Stimulated activated CD4-positive, alpha-beta T cell treated with anti-CD3 and anti-CD28 coated beads, Interleukin-1b, Interleukin-23, amount 100 ng/mL, for 4 hours (primary cell): ENCODE measurements at places on chromosomes 12 and 14.
A peak's percentile ranks its signal among the peaks of the same experiment; 100 is the strongest.

- DNase-seq, result no peak
Observed at GRCh38 chr12:14785568-14785967, 17.7 kb downstream of the WBP11 start.

GRCh38 chr12:30696103-30696408, 387 bp upstream of the IPO8 start:
- no peak for DNase-seq

GRCh38 chr14:89958966-89959365, 3.2 kb downstream of the TDP1 start:
- DNase-seq, result no peak

DNA sequence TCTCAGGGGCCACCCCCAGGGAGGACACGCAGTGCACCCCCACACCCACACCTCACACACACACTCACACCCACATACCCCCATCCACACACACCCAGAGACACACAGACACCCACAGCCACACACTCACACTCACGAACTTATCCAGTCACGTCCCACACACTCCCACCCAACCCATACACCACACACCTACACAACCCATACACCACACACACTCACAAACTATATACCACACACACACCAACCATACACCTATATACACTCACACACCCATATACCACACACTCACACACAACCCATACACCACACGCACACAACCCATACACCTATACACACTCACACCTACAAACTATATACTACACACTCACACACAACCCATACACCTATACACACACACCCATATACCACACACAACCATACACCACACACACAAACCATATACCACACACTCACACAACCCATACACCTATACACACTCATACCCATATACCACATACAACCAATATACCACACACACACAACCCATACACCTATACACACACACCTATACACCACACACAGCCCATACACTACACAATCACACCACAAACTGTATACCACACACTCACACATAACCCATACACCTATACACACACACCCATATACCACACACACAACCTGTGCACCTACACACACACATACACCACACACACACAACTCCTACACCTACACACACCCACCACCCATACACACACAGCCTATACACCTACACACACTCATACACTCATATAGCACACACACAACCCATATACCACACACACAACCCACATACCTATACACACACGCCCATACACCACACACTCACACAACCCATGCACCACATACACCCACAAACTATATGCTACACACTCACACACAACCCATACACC, 42.7 kb downstream of the TMEM121 start:
- DNase-seq, result no peak

DNA sequence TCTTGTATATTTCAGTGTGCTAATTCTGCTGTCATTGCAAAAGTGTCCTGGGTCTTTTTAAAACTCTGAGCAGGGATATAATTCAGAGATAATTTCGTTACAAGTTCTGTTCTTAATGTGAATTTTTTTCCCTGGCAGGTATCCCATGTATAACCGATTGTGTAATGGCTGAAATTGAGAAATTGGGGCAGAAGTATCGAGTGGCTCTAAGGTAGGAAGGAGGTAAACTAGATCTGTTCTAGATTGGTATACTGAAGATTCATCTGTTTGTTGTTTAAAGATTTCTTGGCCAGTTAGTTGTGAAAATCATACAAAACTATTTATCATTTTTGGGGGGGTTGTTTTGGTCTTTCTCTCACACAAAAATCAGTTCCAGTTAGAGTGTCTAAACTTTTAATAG, 10.2 kb downstream of the FCF1 start:
- DNase-seq, result no peak

GRCh38 chr12:111249018-111249370, 119.9 kb downstream of the PHETA1 start:
- DNase-seq, result no peak

GRCh38 chr14:61582815-61583214, 112.5 kb upstream of the HIF1A start:
- DNase-seq, result no peak

- no peak for DNase-seq
Observed at GRCh38 chr12:54840244-54840865, 14.0 kb upstream of the MUCL1 start.

GRCh38 chr12:4829161-4829792, 80.4 kb upstream of the KCNA1 start:
- no peak for DNase-seq

DNA sequence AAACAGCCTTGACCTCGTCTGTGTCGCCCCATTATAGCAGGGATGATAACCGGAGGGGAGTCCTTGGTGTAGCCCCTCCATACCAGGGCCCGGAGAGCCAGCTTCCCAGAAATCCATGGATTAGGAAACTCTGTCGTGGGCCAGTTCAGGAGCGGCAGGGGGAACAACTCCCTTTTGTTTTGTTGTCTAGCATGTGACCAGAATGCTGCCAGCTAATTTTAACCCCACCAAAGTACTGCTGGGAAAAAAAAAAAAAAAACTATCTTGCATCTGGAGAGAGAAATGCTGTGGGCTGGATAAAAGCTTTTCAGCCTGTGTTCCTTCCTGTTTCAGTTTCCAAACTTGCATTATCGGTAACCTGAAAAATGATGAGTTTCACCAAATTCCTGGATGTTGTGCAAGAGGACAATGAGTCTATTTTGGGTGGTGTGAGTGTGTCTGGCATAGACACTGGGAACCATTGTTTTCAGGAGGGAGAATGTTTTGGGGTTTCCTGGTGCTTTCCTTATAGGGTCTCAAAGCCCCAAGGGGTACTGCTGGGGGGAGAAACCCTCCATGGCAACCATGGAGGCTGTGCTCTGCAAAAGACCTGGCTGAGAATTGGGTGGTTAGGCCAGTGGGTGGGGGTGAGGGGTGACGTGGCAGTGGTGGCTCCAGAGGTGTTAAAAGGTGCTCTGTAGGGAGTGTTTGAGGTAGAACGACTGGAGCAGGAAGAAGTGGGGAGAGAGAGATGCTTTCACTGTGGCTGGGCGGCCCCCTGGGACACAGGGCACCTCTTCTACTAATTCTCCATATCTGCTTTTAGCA, 14.9 kb upstream of the IRF2BPL start:
- DNase-seq, result no peak

DNA sequence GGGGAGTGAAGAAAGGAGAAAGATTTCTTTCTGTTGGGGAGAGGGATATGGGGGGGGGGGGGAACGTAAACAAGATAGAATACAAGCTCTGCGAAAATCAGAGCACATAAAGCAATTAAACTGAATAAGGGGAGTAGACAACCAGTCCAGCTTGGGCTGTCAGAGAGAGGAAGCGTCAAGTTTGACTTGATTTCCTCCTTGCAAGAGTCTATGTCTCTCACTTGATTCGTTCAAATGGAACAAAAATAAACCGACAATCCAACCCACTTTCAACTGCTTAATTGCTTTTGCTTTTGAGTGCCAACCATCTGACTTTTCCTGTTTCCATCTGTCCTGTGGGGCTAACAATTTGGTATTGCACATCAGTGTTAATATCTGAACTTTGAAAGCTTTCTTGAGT, 942 bp downstream of the SYT1 start:
- no peak for DNase-seq

DNA sequence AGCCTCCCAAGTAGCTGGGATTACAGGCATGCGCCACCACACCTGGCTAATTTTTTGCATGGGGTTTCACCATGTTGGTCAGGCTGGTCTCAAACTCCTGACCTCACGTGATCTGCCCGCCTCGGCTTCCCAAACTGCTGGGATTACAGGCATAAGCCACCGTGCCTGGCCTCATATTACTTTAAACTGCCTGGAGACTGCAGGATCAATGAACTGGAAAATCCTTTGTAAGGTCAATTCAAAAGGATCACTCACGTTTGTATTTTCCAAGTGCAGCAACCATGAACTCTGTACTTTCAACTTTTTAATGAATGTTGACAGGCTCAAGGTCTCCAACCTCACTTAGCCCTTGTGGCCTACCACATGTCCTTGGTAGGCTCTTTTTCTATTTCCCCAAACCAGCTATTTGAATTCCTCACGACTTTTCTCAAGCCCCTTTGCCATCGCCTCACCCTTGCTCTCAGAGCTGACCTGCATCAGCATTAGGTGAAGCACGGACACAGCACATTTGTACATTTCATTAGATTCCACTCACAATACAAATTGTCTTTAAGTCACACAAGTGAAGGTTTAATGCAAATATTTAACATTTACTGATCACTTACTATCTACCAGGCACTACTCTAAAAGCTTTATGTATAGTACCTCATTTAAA, 42.2 kb upstream of the GCH1 start:
- DNase-seq, result no peak

GRCh38 chr12:127562816-127563215, 704.2 kb upstream of the TMEM132C start:
- no peak for DNase-seq

- no peak for DNase-seq
Observed at GRCh38 chr12:86658303-86658702, 402.1 kb upstream of the MGAT4C start.

DNA sequence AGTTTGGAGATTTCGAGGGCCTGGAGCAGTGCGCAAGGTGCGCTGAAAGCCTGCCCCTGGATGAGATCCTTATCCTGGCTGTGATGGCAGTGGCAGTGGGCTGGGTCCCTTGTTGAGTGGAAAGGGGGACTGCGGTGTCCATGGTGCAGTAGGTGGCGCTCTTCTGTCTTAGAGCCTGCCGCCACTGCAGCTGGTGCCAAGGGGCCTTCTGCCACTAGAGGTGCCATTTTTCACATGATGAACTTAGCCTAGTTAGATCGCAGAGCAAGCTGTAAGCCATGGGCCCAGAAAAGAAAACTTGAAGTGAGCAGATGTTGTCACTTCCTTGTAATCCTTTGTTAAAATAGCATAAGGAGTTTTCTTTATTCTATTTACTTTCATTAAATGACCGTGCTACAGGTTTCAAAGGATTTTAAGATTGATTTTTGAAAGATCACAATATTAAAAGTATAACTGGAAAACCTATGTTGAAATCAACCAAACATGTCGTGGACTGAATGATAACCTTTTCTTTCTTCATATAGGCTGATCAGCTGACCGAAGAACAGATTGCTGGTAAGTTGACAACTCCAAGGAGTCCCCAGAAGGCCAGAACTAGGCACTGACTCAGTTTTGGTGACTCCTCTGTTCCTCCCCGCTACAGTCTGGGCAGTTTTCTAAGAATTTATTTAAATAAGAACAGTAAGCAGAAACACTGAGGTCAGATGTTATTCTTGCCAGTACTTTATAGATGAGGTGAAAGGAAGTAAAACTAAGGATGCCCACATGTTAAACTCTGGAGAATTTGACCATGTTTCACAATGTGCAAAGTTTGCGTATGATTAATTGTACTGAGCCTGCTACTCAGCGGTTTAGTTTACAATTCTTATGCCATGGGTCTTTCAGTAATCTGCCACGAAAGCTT, 3.0 kb downstream of the CALM1 start:
- peak; percentile 63 for DNase-seq

- no peak for DNase-seq
Observed at GRCh38 chr12:125518074-125518473, 452.8 kb downstream of the AACS start.

DNA sequence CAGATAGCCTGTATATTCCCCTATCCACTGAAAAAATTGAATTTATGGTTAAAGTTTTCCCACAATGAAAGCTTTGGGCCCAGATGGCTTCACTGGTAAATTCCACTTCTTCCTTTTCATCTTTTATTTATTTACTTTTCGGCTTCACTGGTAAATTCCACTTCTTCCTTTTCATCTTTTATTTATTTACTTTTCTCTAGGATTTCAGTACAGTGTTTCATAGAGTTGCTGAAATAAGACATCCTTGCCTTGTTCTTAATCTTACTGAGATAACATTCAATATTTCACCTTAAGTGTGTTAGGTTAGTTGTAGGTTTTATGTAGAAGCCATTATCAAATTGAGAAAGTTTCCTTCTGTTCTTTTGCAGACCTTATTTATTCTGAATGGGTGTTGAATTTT, 18.9 kb upstream of the KLRG1 start:
- DNase-seq, result no peak

DNA sequence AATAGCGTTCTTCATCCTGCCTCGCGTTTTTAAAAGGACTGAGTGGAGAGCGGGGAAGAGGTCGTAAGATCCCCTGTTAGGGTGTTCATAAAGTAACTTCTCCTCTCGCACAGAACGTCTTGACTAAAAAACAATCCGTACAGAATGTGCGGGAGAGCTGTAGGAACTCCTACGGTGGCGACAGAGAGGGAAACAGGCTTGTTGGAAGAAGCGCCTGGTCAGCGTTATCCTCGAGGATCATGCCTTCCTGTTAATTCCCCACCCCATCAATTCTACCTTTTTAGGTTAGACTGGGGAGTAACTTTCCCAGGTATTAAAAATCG, 399 bp upstream of the WASHC4 start:
- peak; percentile 4 for DNase-seq

DNA sequence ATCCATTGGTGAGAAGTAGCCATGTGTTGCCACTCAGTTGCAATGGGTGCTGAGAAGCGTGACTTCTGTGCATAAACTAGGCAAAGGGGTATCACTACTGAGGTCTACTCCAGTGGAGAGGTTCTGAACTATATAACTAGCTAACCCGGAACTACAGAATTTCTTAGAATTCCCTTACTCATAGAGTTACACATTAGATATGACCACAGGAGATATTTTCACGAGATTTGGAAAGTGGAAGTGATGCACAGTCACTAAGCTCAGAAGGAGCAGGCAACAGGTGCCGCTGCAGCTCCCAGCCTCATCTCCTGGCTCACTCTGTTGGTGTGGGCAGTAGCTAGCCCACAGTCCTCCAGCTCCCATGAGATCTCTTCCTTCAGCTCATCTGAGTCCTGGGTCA, 136.6 kb downstream of the SSPN start:
- no peak for DNase-seq

DNA sequence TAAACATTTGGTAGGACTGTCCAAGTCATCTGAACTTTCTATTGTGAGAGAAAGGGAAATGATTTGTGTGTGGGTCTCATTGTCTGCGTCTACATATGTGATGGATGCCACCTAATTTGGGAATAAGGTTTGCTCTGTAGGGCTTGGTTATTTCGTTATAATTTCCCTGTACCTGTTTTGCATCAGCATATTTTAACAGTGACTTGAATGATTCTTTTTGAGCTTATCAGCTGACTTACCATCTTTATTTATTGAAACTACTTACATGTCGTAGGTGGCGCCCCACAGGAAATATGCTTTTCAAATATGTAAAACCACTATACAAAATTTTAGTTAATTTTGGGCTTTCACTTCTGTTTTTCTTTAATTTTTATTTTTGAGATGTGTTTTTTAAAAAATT, 56.5 kb upstream of the BCAT1 start:
- no peak for DNase-seq

DNA sequence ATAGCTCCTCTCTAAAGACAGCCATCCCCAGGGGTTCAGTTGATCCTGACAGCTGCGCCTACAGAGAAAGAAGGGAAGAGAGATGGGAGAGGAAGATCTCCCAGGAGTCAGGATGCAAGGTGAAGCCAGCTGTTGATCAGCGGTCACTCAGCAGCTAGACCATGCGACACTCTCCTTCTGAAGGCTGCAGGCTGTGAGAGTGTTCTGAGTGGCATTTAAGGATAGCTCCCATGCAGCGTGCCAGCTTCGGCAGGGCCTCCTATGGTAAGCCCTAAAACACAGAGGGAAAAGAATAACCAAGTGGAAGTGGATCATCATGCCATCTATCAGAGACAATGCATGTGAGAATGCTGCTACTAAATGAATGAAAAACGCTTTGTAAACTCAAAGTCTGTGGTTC, 197.9 kb upstream of the NUDT4 start:
- no peak for DNase-seq

- DNase-seq, result no peak
Observed at GRCh38 chr12:2493086-2493485, 301.7 kb upstream of the FKBP4 start.
